8988T (cell line): ENCODE measurements at places on chromosomes 6 and 20.

GRCh38 chr6:9927275-9927674 is 487.6 kb downstream of the TFAP2A start:
- no peak for DNase-seq

DNA sequence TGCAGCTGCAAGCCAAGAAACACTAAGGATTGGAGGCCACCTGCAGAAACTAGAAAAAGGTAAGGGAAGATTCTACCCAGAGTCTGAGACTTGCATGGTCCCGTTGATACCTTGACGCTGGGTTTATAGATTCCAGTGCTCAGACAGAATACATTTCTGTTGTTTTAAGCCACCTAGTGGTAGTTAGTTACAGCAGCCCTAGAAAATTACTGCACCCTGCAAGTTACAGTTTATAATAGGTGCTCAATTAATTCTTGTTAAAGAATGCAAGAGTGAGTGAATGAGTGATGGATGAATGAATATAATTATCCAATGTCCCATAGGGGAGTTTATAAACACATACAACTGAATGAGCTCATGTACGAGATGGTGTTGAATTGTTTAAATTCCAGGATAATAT is 453.1 kb upstream of the SLC35B3 start:
- no peak for DNase-seq

- DNase-seq = no peak
Observed at GRCh38 chr6:24882835-24883555, 52.8 kb downstream of the RIPOR2 start.

DNA sequence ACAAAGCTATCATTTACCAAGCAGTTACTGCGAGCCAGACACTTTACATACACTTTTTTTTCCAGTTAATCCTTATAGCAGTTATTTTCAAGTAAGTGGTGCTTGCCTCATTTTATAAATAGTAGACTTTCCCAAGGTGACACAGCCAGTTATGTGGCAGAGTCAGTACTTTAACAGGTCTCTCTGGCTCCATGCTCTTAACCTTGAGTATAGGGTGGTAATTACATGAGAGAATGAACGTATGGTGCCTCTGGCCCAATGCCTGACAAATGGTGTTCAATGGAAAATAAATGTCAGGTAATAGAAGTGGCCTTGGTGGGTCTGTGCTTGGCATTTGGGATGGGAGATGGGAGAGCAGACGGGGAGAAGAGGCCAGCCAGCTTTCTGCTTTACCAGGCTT is 316.3 kb downstream of the SLC35F1 start:
- DNase-seq = no peak

DNA sequence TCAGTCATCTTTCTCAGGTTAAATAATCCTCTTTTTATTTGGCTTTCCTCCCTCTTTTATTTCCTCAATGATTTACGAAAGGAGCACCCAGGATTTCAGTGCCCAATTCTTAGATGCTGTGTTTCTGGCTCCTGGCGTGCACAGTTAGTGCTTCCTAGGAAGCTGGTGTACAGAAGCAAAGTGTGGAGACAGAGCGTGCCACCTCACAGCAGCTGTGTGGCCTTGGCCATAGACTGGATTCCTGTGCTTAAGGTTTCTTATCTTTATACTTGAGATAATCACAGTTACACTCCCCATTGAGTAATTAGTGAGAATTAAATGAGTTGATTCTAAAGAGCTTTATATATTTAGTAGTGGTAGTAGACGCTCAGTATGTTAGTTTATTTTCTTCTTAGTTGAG is 39.7 kb upstream of the GJA1 start:
- DNase-seq = no peak

GRCh38 chr6:129565366-129565765 is 144.6 kb downstream of the ARHGAP18 start:
- DNase-seq = no peak

GRCh38 chr6:13615792-13616120 is 621 bp downstream of the NOL7 start:
- DNase-seq = no peak

GRCh38 chr6:41199552-41200246 is 1.2 kb downstream of the TREML2 start:
- DNase-seq = no peak

- no peak for DNase-seq
Observed at GRCh38 chr6:164967102-164967501, 342.3 kb downstream of the C6orf118 start.

GRCh38 chr6:42971746-42972327 is 7.1 kb downstream of the PEX6 start:
- no peak for DNase-seq

GRCh38 chr6:49966823-49967222 is 2.6 kb downstream of the DEFB113 start:
- no peak for DNase-seq

GRCh38 chr6:91132461-91132860 is 545.6 kb upstream of the MAP3K7 start:
- no peak for DNase-seq
